ENCODE measurements at places on chromosomes 16 and 17. TPM values are rescaled to one million over a fixed set of nuclear protein-coding genes. Genes with fewer than 3 reads are reported as not detected.
A peak's percentile ranks its signal among the peaks of the same experiment; 100 is the strongest.

- no peak for DNase-seq
These were observed 7.5 kb downstream of the GINS2 start for GRCh38 chr16:85681255-85681654.

DNA sequence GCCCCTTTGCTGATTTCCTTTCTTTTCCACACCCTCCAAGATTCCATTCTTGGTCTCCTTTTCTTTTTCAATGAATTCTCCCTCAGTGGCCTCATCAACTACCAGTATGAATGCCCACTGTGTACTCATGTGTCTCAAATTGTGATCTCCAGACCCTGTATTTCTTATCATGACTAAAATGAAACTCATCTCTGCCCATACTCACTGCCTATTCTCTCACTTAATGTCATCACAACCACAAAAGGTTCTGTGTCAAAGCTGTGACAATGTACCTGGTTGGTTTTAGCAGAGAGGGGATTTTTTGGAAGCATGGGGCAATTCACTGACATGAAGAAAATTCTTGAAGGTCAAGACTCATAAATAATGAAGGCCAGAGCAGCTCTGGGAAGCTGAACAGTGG is 11.5 kb upstream of the TBX4 start:
- DNase-seq, result no peak

DNA sequence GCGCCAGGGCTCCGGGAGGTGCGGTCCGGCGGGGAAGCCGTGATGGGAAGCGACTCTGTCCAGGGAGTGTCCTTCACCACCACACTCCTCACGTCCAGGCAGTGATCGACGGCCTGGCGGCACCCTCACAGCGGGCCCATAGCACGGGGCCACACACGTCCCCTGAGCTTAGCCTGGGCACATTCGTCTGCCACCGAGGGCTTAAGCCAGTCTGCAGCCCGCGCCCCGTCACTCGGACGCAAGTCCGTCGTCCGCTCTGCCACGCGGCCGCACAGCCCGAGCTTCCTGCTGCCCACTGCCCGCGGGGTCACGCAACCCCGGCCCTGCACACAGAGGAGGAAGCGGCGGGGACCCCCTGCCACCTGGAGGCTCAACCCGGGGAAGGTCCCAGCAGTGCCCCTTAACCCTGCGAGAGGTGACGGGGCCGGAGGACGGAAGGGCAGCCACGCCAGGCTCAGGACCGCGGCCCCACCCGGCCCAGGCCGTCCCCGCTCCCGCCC is 3.0 kb upstream of the TBX2 start:
- no peak for DNase-seq

DNA sequence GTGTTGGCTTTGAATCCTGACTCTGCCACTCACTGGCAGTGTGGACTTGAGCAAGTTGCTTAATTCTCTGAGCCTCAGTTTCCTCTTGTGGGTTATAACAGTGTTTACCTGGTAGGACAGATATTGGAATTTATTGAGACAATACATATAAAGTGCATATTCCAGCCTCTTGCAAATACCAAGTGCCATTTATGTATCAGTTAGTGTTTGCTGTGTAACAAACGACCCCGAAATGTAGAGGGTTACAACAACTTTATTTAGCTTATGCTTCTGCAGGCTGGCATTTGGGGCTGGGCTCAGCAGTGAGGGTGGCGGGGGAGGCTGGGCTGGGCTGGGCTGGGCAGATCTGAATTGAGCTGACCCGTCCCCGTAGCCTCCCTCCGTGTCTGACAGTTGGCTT is 42.4 kb upstream of the IL21R start:
- no peak for DNase-seq

DNA sequence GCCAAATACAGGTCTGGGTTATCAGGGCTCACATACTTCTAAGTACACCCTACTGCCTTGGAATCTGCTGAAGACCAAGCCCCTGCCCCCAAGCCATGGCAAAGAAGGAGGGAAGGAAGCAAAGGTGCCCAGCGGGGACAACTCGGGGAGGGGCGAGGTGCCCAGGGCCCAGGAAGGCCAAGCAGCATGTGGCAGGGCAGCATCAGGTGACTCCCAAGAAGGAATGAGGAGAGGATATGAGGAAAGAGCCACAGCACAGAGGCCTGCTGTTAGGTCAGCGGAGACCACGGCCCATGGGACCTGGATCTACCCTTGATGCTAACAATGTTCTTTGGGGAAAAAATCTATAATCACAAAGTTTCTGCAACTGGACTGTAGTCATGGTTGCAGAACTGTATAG is 142.6 kb upstream of the CRHR1 start:
- no peak for DNase-seq

The SLC6A2 gene
- total RNA-seq, result not detected

DNA sequence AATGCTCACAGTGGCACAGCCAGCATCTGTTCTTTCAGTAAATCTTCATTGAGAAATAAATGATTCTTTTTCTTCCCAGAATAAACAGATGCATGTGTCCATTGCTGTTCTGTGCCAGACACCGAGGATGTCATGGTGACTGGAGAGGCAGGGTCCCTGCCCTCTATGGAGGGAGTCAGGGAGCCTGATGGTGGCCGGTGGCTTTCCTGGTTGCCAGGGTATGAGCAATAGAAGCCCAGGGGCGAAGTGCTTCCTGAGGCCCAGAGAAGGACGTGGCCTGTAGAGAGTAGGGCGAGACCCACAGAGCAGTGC is 29.9 kb upstream of the NUDT16L1 start:
- no peak for DNase-seq

GRCh38 chr17:51629232-51629631 is 368.9 kb downstream of the UTP18 start:
- DNase-seq, result no peak

- DNase-seq, result no peak
These were observed 33.1 kb upstream of the LGALS9 start for GRCh38 chr17:27597783-27598320.

- DNase-seq, result no peak
These were observed 45.6 kb downstream of the PRMT7 start for GRCh38 chr16:68356249-68356918.

The SENP3 gene
- 91.1 TPM for total RNA-seq

GRCh38 chr16:4389051-4389955 is 17.7 kb downstream of the VASN start:
- no peak for DNase-seq

DNA sequence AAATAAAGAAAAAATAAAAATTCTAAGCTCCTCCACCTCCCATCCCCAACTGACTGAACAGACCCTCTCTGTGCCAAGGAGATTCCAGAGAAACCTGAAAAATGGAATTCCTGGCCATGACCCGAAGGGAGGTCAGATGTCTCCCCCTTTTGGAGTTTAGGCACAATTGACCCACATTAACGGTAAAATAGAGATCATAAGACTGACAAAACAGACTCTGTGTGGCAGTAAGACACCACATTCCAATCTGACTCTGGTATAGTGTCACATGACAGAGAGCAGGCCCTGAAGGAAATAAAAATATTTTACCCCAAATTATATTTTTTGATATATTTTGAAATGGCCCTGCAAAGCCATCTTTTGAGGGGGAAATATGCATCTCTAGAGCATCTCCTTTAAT is 115.1 kb upstream of the ZKSCAN2 start:
- DNase-seq, result no peak

- peak; percentile 34 for DNase-seq
These were observed 2.2 kb upstream of the ZNF750 start for GRCh38 chr17:82841921-82842596.

- DNase-seq, result no peak
These were observed 47.1 kb downstream of the USP10 start for GRCh38 chr16:84746875-84747274.

DNA sequence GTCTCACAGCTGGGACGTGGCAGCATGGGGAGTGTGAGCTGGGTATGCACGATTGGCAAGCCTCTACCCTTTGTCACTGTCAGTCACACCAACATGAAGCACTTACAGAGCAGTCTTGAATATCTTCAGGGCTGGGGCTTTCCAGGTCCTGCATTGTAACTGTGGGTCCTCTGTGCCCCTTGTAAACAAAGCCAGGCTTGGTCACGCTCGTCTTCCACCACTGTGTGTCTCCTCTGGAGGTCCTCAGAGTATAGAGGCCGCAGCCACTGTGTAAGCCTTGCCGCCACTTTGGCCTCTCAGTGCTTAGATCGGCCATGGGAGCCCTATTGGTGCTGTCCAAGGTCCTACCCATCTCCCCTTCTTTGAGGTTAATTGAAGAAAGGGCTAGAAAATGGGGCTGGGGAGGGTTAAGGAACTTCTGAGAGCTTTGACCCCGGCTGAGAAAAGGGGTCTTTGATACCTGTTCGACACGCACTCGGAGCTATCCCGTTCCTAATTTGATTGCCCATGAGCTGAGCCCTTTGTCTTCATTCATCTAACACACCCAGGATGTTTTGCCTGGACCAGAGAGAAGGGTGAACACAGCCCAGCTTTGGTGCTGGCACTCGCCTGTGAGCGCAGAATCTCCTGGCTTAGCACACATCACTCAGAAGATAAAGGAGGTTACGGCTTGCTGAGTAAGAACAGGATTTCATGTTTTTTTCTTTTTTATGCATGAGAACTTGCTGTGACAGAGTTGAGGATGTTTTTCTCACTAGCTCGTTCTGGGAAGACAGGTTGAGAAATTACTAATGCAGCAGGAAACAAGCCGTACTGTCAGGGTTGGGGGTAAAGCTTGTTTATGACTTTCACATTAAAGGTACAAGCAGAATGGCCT is 267.9 kb downstream of the CPPED1 start:
- no peak for DNase-seq

GRCh38 chr16:67967958-67968399 is 458 bp downstream of the SLC12A4 start:
- no peak for DNase-seq

The CETP gene
- 0.36 TPM for total RNA-seq

DNA sequence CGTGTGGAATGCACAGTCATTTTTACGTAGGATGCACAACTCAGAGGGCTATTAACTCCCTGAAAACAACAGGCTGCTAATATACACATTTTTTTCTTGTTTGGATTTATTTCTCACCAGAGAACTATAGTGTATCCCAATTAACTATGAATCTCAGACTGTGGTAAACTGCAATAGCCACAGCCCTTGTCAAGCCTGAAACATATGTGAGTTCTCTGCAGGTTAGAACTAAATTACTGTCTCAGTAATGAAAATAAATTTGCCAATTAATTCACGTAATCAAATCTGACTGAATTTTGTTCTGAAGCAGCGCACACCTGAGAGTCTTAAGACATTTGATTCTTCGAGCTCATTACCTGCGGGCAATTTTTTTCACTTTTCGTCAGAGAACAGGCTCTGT is 318.6 kb downstream of the PMP22 start:
- no peak for DNase-seq

GRCh38 chr17:79937391-79938335 is 98.0 kb downstream of the TBC1D16 start:
- DNase-seq, result no peak

Measured in sigmoid colon (tissue), 7 donors.